MV-4-11 (cell line): ENCODE measurements at places on chromosomes 12 and 14.
A peak's percentile ranks its signal among the peaks of the same experiment; 100 is the strongest.

GRCh38 chr14:87797001-87797400 lies 196.0 kb downstream of the GALC start:
- no peak for DNase-seq

DNA sequence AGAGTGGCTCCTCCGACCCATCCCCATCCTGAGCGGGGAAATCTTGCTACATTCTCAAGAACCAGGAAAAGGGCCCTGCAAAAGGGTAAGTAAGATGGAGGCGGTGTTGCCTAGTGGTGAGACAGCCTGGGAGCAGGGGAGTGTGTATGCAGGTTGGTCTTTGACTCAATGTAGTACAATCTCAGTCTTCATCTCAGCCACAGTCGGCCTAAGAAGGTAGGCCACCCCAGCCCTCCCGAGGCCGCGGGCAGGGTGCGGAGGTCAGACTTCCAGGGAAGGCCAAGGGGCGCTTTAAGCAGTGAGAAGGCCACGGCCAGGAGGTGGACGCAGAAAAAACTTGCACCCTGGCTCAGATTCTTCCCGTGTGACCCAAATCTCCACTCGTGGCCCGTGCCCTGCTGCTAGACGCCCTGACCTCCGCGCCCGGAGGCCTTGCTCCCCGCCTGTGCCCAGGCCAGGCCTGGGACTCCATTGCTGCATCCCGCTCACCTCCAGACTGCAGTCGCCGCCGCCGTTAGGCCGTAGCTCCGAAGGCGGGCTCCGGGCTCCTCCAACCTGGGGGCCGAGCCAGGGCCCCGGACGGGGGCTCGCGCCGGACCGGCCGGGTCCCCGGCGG lies 435 bp downstream of the FOXM1 start:
- DNase-seq: no peak

DNA sequence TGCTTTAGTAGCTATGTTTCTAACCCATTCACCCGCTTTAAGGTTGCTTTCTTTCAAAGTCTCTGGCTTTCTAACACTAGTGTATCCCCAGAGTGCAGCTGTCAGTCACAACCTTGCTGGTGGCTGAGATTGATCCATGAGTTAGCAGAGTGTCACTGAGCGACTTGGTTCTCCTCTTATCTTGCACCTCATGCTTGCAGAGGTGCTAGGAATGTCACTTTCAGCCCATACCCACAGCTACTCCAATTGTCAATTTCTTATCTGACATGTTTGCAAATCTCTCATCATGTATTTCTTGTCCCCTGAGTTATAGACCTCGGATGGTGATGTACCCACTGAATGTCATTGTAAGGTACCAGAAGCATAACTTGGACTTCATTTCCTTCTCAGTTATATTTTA lies 1110.2 kb downstream of the GALC start:
- no peak for DNase-seq

DNA sequence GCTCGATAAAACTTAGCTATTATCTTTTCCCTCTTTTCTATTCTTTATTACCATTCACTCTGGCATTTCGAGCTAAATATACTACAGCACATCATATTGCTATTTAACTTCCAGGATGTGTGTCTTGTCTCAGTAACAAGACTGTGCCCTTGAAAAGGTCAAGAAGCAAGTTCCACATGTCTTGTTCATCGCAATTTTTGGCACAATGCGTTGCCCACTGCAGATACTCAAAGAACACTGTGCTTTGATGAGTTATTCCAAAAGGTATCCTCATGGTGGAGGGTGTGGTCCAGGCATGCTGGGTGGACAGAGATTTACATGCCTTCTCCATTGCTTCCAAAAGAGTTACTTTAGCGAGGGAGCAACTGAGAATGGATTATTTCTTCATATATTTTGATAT lies 6.6 kb downstream of the E2F7 start:
- DNase-seq: no peak

GRCh38 chr14:20632448-20632830 lies 9.1 kb downstream of the OR6S1 start:
- no peak for DNase-seq

DNA sequence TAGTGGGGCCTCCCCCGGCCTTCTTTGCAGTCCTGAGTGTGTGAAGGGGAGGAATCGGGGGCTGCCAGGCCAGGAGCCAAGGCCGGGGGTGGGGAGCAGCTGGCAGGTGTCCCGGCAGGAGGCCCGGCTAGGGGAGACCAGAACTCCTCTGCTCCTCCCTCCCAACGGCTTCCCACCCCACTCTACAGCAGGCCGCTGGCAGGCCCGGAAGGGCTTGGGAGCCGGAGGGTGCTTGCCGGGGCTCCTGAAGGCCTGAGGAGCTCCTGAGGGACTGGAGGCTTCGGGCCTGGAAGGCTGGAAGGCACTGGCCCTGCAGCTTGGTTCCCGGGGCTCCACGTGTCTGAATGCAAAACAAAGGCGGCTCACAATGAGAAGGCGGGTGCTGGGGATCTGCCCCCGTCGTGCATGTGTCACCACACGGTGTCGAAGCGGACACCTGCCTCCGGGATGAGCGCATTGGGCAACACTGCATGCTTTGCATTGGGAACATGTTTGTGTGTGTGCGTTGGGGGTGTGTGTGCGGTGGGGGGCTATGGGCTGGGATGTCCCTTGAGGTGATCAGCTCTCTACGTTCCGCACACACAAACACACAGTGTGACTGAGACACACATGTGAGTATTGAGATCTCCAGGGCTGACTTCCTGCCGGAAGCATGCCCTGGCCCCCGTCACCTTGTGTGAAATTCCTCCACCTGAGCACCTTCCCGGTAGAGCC lies 30.9 kb upstream of the ANKRD9 start:
- DNase-seq: no peak

GRCh38 chr12:78343657-78344056 lies 513.0 kb downstream of the NAV3 start:
- no peak for DNase-seq

DNA sequence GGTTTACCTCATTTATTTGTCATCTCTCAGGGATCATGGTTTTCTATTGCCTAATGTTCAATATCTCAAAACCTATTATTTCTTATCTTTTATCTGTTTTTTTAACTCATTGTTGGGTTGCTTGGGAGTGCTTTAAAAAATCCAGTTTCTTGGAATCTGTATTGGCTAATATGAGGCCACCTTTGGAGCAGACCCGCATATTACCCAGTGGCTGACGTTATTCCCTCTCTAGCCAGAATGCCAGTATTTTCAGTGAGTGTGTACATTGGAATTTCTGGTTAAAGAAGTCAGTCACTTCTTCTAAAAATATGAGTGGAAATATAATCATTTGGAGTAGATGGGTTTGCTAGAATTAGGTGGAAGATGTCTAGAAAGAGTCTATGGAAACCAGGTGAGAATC lies 38.3 kb downstream of the PRMT8 start:
- DNase-seq: no peak

DNA sequence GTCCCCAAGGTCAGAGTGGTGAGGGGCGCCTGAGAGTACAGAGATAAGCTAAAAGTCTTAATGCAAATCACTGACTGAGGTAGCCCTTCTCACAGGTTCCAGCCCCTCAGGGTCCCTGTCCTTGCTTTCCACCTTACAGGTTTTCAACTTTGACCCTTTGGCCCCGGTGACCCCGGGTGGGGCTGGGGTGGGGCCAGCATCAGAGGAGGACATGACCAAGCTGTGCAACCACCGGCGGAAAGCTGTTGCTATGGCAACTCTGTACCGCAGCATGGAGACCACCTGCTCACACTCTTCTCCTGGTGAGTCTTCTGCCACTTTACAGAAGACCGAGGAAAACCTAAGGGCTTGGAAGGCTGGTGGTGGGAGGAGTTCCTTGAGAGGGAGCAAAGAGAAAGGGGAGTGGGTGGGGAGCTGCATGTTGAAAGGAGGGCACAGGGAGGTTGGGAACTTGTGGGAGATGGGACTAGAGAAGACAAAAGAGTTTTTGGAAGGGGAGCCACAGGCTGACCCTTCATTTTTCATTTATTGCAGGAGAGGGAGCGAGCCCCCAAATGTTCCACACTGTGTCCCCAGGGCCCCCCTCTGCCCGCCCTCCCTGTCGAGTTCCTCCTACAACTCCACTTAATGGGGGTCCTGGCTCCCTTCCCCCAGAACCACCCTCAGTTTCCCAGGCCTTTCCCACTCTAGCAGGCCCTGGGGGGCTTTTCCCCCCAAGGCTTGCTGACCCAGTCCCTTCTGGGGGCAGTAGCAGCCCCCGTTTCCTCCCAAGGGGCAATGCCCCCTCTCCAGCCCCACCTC lies 2.4 kb downstream of the MBD6 start:
- no peak for DNase-seq

GRCh38 chr12:50333441-50333840 lies 50.1 kb upstream of the LIMA1 start:
- DNase-seq: no peak

DNA sequence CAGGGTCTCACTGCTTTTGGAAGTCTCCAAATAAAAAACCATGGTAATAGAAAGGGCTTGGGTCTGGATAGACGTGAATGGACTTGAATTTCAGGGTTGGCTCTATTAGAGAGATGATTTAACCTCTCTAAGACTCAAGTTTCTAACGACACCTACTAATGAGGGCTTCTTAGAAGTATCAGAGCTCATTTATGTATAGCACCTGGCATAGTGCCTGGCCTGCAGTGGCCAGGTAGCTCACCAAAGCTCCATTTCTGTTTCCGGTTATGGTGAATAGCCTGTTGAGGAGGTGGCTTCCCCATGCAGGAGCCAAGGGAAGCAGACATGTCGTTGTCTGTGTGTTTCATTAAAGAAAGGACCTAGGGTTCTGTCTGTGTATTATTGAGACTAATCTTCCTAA lies 108.6 kb downstream of the ETV6 start:
- DNase-seq: no peak

- peak; percentile 73 for DNase-seq
These were observed 16.5 kb upstream of the GABARAPL1 start for GRCh38 chr12:10196210-10196609.

- no peak for DNase-seq
These were observed 70.0 kb downstream of the PDE3A start for GRCh38 chr12:20438299-20438779.

GRCh38 chr12:114860969-114861368 lies 177.0 kb upstream of the TBX3 start:
- no peak for DNase-seq

DNA sequence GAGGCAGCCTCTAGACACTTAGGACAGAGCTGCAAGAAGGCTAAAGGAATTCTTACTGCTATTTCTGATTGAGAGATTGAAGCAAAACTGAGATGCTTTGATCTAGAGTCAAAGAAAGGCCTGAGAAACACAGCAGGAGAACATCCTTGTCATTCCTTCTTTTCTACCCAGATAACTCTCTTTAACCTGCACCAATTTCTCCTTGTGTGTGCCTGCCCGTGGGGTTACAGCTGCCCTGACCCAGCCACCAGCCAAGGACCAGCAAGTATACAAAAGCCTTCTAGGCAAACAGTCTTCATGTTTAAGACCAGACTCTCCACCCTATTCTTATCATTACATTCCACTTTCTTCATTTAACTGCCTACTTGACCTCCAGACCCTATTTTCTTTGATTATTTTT lies 81.7 kb upstream of the PRB2 start:
- no peak for DNase-seq

- no peak for DNase-seq
These were observed 20.4 kb downstream of the YAF2 start for GRCh38 chr12:42217656-42218055.

GRCh38 chr14:23327947-23328744 lies 6.9 kb downstream of the PABPN1 start:
- DNase-seq: peak; percentile 70

DNA sequence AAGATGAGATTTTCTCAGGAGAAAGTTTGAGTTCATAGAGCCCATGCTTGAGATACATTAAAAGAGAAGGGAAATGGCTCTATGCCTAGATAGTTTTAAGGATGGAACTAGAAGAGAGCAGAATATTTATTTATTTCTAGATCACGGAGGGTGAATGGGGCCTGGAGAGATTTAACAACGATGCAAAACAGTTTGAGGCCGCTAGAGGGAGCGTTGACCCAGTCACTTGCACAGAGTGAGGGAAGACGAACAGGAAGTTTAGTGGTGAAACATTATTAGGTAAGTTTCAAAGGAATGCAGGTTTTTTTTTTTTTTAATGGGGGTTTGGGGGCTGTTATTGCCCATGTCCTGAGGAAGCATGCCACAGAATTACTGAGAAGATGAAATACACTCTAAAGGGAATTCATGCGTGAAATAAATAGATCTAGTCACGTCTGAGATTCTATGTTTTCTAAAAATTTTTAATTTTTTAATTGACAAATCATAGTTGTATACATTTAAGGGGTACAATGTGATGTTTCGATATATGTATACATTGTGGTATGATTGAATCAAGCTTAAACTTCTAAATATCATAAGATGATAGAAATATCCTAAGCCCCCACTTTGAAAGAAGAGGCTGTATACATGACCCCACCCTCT lies 14.8 kb upstream of the PPP1R1A start:
- DNase-seq: peak; percentile 66

- no peak for DNase-seq
These were observed 29.3 kb downstream of the HECTD4 start for GRCh38 chr12:112352921-112353320.

DNA sequence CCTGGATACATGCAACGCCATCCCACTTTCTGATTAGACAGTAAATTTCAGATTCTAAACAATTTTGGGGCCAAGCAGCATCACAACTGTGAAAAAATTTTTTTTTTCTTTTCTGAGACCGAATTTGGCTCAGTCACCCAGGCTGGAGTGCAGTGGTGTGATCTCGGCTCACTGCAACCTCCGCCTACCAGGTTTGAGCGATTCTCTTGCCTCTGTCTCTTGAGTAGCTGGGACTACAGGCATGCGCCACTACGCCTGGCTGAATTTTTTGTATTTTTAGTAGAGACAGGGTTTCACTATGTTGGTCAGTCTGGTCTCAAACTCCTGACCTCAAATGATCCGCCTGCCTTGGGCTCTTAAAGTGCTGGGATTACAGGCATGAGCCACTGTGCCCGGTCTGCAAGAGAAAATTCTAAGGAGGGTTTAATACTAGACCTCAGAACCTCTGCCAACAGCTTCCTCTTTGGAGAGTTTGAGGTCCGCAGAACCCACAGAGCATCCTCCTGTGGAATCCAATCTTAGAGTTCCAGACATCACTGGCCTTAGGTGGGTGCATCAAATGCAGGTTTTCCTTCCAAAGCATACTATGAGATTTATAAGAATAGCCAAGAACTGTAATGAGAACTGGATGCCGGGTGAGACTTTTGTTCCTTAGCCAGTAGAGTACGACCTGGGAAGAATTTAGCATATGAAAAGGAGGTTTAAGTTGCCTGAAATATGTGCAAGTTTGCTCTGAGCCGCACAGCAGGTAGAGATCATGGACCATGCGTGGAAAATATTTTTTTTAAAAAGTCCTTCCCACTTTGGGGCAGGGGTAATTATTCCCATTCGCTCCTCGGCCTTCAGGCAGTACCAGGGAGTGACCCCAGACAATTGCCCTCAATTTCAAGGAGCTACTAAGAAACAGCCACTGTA lies 7.8 kb upstream of the PHC1 start:
- peak; percentile 60 for DNase-seq

DNA sequence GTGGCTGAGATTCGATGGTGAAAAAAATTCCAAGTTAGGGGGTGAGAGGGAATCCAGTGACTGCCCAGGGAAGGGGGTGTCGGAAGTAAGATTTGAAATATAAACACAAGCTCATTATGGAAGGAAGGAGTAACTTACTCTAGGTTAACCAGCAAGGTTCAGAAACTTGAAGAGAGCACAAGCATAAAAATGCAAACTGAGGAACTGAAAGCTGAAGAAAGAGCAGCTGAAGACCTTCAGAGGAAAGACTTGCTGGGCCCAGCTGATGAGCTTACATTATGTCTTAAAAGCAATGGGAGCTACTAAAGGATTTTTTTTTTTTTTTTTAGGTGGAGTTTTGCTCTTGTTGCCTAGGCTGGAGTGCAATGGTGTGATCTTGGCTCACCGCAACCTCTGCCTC lies 189.7 kb upstream of the GRIN2B start:
- peak; percentile 85 for DNase-seq
